ENCODE measurements at places on chromosomes 11 and 22.
A peak's percentile ranks its signal among the peaks of the same experiment; 100 is the strongest.

DNA sequence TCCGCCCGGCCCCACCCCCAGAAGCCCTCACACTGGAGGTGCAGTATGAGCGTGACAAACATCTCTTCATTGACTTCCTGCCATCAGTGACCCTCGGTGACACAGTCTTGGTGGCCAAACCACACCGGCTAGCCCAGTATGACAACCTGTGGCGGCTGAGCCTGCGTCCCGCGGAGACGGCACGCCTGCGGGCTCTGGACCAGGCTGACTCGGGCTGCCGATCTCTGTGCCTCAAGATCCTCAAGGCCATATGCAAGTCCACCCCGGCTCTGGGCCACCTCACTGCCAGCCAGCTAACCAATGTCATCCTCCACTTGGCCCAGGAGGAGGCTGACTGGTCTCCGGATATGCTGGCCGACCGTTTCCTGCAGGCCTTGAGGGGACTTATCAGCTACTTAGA, 6.6 kb upstream of the ATF4 start:
- DNase-seq, result no peak

DNA sequence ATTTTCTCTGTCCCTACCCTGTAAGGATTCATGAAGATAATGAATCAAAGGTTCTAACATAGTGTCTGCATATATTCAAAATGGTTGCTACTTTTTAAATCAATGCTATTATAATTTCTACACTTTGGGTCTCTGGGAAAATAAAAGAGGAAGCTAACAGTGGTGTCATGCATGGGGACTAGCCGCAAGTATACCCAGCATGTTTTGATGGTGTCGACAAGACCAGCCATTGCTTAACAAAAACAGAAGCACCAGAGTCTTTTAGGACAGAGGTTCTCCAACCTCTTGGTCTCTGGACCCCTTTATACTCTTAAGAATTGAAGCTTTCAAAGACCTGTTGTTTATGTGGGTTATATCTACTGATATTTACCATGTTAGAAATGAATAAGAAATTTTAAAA, 37.8 kb downstream of the RNF141 start:
- no peak for DNase-seq

DNA sequence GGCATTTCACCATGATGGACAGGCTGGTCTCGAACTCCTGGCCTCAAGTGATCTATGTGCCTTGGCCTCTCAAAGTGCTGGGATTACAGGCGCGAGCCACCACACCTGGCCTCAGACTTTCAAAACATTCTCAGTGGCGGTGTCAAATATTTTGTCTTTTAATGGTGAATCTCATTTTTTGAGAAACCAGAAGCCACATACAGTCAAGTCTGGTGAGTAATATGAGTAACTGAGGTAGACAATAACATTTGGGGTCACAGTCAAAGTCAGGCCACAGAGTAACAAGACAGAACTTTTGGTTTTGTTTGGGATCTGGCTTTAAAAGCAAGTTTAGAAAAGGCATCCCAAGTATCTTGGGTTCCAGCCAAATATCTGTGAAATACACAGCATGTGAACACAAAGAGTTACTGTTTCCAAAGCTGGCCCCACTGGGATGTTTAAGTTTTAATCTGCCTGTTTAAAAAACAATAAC, 5.6 kb upstream of the TMA7B start:
- DNase-seq, result no peak

GRCh38 chr11:61587951-61588727, 7.3 kb upstream of the SYT7 start:
- no peak for DNase-seq

DNA sequence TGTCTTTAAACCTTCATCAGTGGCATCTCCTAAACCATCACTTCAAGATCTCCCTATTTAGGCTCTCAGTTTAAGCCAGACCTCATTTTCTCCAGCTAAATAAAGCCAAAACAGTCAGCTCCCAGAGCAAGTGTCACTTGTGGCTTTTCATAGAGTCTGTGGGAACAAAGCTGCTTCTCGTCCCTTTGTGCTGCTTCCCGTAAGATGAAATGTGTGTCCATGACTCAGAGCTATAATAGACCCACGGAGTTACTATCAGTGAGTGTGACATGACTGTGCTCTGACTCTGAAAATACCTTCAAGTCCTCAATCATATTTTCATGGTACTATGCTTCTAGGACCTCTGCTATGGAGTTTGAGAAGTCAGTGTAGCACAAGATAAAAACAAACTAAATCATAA, 57.3 kb upstream of the SLN start:
- no peak for DNase-seq

DNA sequence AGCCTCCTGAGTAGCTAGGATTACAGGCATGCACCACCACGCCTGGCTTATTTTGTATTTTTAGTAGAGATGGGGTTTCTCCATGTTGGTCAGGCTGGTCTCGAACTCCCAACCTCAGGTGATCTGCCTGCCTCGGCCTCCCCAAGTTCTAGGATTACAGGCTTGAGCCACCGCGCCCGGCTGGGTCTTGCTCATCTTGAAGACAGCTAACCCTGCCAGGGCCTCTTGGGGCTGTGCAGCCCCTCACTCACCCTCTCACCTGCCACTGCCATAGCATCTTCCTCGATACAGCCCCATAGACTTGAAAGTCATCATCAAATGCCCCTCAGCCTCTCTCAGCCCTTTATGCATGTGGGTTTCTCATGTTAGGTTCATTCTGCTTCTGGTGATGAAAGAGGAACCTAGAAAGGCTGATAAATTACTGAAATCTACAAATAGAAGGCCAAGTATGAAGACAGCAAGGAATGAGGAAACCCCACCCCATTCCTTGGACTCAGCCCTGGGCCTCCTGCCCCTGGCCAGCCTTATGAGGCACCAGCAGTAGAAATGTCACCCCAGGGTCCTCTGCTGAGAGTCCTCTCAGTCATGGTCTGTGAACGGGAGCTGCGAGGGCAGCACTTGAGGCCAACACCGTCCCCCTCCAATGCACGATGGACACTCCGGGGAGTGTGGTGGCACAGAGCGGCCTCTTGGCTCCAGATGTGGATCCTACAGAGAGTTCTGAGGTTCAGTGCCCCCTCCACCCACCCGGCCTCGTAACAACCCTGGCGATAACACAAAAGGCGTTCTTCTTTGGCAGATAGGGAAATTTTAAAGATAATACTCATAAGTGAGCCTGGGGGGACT, 24.8 kb downstream of the SCGB1A1 start:
- DNase-seq, result no peak

- no peak for DNase-seq
Measured at GRCh38 chr22:26579331-26579886, 10.5 kb downstream of the TPST2 start.

- no peak for DNase-seq
Measured at GRCh38 chr11:69376155-69377028, 82.4 kb downstream of the MYEOV start.

- no peak for DNase-seq
Measured at GRCh38 chr22:29459773-29460172, 20.2 kb upstream of the NEFH start.

DNA sequence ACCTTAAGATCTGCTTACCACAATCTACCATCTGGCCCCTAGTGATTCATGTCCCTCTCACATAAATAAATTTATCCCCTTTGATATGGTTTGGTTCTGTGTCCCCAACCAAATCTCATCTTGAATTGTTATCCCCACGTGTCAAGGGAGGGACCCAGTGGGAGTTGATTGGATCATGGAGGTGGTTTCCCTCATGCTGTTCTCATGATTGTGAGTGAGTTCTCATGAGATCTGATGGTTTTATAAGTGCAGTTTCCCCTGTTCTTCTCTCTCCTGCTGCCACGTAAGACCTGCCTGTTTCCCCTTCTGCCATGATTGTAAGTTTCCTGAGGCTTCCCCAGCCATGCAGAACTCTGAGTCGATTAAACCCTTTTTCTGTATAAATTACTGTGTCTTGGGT, 37.2 kb downstream of the OR2AG2 start:
- no peak for DNase-seq

DNA sequence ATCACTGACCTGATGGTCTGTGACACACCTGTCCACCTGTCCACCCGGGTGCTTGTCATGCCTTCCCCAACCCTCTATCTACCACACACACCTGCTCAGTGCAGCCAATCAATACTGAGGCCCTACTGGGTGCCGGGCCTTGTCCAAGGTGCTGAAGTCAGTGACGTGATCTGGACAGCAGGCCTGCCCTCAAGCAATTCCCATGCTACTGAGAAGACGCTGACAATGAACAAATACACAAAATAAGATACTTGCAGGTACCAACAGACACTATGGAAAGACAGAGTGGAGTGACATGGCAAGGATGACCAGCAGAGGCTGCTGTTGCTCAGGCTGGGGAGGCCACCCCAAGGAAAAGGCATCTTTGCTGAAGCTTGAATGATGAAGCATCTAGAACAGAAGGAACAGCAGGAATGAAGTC, 21.2 kb downstream of the PLAAT3 start:
- DNase-seq, result no peak

DNA sequence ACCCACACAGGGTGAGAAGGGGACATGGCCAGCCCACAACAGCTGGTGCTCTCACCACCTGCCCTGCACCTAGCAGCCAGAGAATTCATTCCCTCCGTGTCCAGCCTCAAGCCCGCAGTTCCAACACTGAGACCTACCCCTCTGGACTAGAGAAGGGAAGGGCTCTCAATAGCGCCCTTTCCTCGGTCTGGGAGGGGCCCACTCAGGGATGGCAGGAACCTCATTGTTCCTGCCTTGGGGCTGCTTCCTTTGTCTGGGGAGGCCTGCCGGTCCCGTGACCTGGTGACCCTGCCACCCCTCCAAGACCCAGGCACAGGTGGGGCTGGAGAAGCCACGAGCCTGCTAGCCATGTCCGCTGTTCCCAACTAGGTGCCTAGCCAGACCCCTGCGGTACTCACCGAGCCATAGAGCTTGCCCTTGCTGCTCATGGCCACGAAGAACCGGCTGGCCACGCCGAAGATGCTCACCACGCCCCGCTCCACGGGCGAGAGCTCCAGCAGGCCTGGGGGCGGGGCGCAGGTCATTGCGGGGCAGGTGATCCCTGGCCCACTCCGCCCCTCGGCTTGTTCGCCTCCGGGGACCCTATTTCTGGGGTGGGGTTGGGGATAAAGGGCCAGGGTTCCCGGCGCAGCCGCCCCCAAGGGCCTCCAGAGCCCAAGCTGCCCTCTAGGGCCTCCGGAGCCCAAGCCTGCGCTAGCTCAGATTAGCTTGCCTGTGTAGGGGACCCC, 1.4 kb downstream of the FGF4 start:
- DNase-seq, result no peak

DNA sequence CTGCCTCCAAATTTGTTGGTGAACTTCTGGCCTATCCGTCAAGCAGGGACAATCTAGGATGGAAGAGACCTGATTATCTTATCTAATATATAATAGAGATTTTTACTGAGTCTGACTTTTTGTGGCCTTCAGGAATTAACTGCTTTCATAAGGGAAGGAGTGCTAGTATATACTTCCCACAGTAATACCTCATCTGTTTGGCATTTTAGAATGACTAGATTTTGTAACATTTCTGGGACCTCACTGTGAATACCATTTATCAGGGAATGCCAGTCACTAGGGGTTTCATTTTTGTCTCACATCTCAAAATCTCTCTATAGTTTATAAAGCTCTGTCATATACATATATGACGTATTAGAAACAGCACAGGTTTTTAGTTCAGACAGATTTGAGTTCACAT, 114.3 kb downstream of the INSC start:
- no peak for DNase-seq

GRCh38 chr11:65452806-65453490, 30.4 kb downstream of the NEAT1 start:
- DNase-seq, result no peak

GRCh38 chr11:106523171-106523570, 445.7 kb downstream of the AASDHPPT start:
- peak; percentile 69 for DNase-seq

DNA sequence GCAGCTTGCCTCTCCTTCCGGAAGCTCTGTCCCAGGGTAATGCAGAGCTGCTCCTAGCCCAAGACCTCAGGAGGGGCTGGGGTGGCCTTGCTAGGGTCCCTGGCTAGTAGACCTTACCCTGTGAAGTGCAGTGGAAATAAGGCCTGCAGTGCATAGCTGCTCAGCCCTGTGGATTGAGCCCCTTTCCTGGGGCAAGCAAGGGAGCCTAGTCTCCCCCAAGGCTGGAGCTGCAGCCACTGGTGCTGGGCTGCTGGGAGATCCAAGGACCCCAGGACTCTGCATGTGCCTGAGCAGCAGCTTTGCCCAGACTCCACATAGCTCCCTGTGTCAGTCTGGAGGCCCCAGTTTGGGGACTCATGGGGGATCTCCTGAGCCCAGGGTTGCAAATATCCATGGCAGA, 57.9 kb downstream of the FANCF start:
- DNase-seq, result no peak

- DNase-seq, result no peak
Measured at GRCh38 chr11:1226986-1227550, 4.2 kb downstream of the MUC5B start.

GRCh38 chr11:14418801-14419417, 59.9 kb upstream of the RRAS2 start:
- peak; percentile 34 for DNase-seq

- DNase-seq, result peak; percentile 57
Measured at GRCh38 chr11:94741022-94741679, 27.0 kb upstream of the AMOTL1 start.

DNA sequence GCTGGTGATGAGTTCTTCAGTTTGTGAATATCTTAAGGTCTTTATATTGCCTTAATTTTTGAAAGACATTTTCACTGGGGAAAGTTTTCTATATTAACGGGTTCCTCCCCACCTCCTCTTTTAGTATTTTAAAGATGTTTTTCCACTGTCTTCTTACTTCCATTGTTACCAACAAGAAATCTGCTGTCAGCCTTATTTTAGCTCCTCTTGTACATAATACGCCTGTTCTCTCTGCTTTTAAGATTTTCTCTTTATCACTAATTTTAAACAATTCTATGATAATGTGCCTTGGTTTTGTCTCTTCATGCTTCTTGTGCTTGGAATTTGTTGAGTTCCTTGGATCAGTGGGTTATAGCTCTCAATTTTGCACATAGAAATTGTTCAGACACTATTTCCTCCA, 280.4 kb downstream of the DCDC1 start:
- no peak for DNase-seq

- no peak for DNase-seq
Measured at GRCh38 chr11:75626889-75627529, 41.8 kb downstream of the MAP6 start.

DNA sequence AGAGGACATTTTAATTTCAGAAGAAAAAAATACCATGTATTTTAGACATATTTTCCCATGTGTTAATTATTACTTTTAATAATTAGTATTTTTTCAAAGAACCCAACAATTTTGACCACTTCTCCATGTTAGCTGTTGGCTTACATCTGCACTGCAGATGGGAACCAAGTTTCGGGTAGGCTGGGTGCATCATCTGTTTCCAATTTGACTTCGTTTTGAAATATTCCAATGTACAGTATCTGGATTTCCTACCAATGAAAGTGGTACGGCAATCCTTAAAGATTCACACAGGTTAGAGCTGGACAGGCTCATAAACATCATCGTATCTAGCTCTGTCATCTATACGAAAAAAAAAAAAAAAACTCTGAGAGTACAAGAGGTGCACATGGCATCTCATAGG, 670.2 kb downstream of the OPCML start:
- no peak for DNase-seq

DNA sequence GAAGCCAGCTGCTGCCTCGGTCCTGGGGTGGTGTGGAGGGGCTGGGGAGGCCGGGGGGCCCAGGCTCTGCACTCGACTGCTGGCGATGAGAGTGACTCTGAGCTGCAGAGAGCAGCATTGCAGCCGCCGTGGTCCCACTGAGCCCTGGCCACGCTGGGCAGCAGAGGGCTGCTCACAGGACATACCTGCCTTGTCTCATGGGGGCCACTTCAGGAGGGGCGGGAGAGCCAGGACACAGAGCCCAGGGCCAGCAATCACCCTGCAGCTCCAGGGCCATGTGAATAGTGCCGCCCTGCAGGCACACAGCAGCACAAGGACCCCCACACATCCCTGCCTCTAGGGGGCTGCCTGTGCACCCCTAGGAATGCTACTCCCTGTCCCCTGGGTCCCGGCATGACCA, 147.0 kb downstream of the CRYBB2 start:
- no peak for DNase-seq
